Progenitor cell of endocrine pancreas (in vitro differentiated cells): ENCODE measurements at places on chromosomes 5 and 9.

- DNase-seq = no peak
Measured at GRCh38 chr9:116504893-116505480, 182.1 kb upstream of the TRIM32 start.

DNA sequence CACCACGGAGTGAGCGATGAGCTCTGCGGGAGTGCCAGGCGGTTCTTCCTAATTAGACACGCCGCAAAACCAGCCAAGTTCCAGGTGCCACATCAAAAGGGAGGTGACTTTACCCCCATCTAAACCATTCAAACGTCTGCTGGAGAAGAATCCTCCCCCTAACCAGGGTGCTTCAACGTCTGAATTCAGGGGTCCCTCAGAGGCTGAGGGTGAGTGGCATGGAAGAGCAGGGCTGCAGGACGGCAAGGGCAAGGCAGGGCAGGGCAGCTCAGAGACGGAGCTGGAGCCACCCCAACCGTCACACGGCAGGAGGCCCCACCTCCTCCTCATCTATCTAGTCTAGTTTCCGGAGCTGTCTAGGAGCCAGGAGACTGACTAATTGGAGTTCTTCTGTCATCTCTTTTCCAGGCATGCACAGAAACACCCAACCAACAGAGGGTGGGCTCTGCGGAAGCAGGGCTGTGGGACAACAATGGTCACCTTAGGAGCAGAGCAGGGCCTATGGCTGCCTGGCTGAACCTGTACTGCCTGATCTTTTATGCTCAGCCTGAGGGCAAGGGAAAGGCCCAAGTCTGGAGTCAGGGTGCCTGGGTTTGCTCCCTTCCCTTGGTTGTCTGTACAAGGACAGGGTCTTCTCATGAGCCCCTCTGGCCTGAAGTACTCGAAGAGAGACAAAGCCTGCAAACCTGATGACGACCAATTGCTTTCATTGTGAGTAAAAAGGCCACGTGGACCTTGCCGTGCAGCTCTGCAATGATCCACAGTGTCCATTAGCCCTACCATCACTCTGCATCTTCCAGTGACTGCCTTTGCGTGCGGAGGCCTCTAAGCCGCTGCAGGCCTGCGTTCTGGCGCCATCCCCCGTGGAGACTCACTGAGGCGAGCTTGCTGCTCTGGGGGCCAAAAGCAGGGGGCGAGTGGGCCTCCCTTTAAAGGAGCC is 81.0 kb upstream of the SLC25A51 start:
- DNase-seq = no peak

DNA sequence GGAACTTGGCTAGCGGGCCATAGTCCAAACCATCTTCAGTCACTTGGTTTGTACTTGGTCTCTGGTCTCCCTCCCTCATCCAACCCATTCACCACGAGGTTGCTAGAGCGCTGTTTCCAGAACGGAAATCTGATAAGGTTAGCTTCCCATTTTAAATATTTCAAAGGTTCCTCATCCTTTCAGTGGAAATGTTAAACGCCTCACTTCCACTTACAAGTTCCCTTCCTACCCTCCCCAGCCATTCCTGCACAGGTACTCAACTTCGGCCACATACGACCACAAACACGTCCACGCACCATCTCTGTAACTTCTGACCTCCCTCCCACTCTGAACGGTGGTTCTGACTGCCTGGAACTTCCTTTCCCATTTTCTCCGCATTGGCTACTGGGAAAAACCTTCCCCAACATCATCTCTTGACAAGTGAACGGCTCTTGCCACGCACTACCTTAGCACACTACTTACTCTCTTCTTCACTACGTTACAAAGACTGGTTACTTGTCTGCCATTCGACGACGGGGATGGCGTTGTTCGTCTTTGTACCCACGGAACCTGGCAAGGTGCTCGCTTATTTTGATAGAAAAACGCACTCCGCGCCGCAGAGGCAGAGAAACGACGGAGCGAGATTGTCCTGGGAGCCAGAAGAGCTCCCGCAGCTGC is 629 bp downstream of the CCNH start:
- DNase-seq = no peak

DNA sequence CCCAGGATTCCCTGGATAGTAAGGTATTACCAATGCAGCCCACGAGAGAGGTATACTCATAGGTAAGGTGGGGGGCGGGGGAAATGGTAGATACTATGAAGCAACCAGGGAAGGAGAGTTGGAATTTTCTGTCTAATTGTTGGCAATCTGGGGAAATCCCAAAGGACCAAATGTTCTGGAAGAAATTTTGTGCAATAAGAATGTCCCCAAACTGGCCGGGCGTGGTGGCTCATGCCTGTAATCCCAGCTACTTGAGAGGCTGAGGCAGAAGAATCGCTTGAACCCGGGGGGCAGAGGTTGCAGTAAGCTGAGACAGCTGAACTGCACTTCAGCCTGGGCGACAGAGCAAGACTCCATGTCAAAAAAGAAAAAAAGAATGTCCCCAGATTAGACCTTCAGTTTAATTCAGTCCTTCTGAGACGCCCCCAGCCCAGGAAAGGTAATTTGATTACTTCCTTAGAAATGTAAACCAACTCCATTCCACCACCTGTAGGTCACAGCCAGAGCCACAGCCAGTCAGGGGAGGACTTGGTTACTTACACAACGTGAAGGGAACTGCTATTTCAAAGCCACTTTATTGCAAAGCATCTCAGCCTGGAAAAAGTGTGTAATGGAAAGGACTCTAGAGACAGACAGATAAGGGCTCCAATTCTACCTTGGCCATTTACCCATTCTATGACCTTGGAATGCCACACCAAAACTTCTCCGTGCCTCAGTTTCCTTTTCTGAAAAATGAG is 50.0 kb upstream of the KLF4 start:
- no peak for DNase-seq

DNA sequence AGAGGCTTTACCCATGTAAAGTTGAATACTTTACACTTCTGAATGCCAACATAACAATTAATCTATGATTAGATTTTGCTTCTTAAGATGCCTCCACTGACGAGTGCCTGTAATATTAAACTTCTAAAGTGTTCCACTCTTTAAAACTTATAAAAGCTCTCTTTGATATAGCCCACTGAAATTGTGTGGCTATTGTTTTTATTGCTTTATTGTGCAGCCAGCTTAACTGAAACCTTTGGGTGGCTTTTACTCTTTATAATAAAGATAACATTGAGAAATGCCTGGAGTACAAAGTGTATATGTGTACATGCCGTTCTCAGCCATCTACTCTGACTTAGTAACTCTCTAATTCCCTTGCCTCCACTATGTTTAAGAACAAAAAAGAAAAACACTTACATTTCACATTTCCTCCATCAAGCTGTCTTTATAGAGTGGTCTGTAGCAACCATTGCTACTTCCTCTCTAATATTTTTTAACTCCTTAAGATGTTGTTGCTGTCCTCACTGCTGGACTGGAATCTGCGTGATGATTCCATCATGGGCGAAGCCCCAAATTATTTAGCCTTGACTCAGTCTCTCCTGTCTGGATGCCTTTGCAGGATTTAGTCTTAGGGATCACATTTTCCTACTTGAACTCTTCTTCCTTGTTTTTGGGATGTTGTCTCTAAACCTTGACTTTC is 9.1 kb downstream of the PIK3R1 start:
- DNase-seq = no peak
